A549 treated with Mapracorat at 1 μM for 4 hours (cell line): ENCODE measurements at places on chromosomes 6 and 20. TPM values are rescaled to one million over a fixed set of nuclear protein-coding genes. Genes with fewer than 3 reads are reported as not detected.

PRDM1 gene
- total RNA-seq = 5.0 to 7.1 TPM (median 5.6 TPM) in 5 replicates

MATN4 gene
- 0.09 to 0.26 TPM (median 0.15 TPM) in 4 of 5 replicates, not detected in the other for total RNA-seq

RAD21L1 gene
- not detected in 5 replicates for total RNA-seq

VARS1 gene
- 45.6 to 60.9 TPM (median 53.8 TPM) in 5 replicates for total RNA-seq

MCCD1 gene
- not detected in 5 replicates for total RNA-seq

SAMD3 gene
- not detected in 5 replicates for total RNA-seq

GTSF1L gene
- not detected in 5 replicates for total RNA-seq
